Eye (tissue), 1 donor: ENCODE measurements at places on chromosomes 12 and 14.

DNA sequence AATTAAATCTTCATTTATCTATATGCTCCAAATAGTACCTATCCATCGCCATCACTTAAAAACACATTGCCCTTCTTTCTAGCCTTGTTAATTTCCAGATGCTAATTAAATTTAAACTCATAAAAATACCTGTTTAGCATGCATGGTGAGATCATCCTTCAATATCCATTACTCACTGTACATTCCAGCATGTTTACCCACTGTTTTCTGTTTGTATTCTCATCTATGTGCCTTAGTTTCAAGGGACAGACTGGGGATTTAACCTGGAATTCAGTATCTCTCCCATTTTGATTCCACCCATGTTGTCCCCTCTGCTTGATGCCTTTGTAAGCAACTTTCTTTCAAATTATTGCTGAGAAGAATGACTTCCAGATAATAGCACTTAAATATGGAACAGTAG lies 208.0 kb downstream of the SPTSSA start:
- DNase-seq: no peak

GRCh38 chr12:112751844-112752243 lies 39.7 kb upstream of the RPH3A start:
- DNase-seq: no peak

GRCh38 chr12:40534828-40535227 lies 157.4 kb upstream of the CNTN1 start:
- DNase-seq: no peak

DNA sequence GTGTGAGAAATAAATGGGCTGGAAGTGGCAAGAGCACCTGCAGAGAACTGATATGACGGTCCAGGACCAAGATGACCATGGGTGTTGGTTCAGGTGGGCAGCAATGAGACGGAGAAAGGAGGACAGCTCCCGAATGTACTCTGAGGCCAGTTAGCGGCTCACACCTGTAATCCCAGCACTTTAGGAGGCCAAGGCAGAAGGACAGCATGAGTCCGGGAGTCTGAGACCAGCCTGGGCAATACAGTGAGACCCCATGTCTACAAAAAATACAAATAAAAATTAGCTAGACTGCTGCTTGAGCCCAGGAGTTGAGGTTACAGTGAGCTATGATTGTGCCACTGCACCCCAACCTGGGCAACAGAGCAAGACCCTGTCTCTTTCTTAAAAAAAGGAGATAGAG lies 60.1 kb downstream of the FOXN3 start:
- no peak for DNase-seq

DNA sequence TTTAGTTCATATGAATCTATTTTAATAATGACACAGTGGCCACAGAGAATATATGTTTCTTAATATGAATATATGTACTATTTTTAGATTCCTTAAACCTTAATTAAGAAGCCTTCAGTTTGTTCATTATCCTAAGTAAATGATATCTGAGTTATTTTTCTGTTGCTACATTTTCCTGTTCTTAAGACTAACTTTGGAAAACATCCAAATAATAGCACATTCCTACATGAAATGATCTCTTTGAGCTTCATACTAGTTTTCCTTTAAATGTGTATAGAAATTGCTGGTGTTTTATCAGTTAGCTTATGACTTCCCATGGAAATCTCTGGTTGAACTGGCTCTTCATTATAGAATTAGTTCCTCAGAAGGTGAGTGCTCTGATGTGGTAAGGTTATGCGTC lies 72.1 kb downstream of the POLR3B start:
- no peak for DNase-seq

GRCh38 chr14:92578511-92578910 lies 64.9 kb downstream of the RIN3 start:
- no peak for DNase-seq

GRCh38 chr12:49942512-49942893 lies 8.0 kb upstream of the AQP2 start:
- DNase-seq: no peak

GRCh38 chr12:63093084-63093483 lies 57.9 kb downstream of the AVPR1A start:
- no peak for DNase-seq

GRCh38 chr12:74337951-74338350 lies 199.7 kb upstream of the ATXN7L3B start:
- DNase-seq: no peak

- no peak for DNase-seq
Observed at GRCh38 chr12:51386351-51386750, 4.9 kb downstream of the GALNT6 start.

GRCh38 chr12:107513184-107513583 lies 172.4 kb upstream of the PWP1 start:
- DNase-seq: no peak

- no peak for DNase-seq
Observed at GRCh38 chr12:27751386-27752047, 28.5 kb upstream of the KLHL42 start.

DNA sequence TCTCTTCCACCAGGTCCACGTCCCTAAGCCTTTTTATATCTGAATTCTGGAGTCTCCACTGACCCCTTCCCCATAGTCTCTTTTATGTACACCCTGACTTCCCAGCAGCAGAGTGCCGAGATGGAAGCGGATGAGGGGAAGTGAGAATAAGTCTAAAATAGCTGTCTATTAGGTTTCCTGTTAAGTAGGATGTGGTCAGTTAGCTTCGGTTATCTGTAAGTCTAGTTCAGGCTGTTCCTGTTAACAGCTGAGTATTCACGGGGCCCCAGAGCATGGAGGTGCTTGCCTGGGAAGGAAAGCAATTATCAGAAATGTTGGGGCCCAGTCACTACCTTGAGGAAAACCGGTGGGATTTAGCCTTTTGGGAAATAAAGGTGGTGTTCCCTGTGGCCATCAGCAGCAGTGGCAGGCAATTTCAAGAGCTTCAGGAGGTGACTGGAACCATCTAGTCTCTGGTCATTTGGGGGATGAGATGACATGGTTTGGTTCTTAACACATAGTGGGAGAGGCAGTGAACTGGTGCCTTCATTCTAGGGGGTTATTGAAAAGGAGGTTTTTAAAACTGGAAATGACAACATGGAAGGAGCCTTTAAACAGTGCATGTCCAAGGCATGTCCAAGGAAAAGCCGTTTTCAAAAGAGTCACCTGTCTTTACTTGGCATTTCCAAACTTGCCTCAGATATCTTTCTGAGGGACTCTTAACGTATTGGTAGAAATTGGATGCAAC lies 21.8 kb downstream of the CHST11 start:
- DNase-seq: no peak

- no peak for DNase-seq
Observed at GRCh38 chr12:3251067-3251466, 173.9 kb downstream of the TSPAN9 start.

- DNase-seq: no peak
Observed at GRCh38 chr12:110677206-110677911, 11.6 kb downstream of the HVCN1 start.

DNA sequence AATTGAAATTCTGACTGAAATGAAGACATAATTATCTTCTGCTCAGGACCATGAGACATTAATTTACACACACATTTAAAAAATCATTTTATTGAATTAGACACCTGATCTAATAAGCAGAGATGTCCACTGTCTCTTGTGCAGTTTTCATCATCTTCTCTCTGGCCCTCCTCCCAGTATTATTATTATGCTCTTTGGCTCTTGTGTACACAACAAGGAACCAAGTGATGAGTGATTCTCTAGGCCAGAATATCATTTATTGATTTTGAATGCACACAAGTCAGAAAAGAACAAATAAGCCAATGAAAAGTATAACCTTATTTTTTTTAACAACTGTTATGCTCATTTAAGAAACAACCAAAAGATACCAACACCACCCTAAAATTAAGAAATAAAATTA lies 244.7 kb upstream of the KRR1 start:
- no peak for DNase-seq

DNA sequence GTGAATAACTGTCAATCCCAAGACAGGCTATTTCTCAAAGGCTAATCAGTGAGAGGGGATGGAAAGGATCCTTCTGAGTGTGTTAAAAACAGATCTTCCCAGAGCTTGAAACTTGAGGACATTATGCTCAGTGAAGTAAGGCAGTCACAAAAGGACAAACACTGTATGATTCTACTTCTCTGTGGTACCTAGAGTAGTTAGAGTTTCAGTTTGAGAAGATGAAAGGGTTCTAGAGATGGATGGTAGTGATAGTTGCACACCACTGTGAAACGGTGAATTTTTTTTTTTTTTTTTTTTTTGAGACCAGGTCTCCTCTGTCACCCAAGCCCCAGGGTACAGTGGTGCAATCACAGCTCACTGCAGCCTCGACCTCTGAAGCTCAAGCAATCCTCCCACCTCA lies 133.8 kb downstream of the SAMD4A start:
- no peak for DNase-seq

GRCh38 chr14:65972891-65973290 lies 513.3 kb upstream of the CCDC196 start:
- no peak for DNase-seq

DNA sequence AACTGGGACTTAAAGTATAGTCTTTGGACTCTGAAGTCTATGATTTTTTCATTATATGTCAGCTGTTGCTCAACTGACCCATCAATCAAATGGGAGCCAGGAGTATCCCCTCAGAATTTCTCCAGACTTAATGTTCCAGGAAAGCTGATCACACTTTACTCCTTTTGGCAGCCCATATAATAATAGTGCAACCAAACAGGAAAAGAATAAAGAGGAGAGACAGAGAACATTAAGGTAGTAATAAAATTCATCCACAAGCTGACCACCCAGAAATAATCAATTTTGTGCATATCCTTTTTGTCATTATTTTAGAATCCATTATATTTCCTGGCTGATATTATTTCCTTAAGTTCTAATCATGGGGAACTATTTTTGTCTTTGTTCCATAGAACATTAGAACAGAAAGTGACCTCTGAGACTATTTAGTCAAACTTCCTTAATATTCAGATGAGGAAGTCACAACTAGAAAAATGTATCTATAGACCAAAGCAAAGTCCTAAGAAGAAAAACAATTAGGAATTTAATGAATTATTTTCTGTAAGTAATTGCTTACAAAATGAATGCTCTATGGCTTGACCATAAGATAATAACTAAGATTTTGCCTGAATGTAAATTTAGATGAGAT lies 238.1 kb upstream of the SEL1L start:
- DNase-seq: no peak
